ENCODE measurements at places on chromosomes 5 and 9. TPM values are rescaled to one million over a fixed set of nuclear protein-coding genes. Genes with fewer than 3 reads are reported as not detected.
A peak's percentile ranks its signal among the peaks of the same experiment; 100 is the strongest.

- peaks cover 5% of the 10 kb centered on the region for H3K36me3 ChIP-seq
- peak; percentile 52 for DNase-seq
- peak overlapping the region; percentile 42 for H3K4me3 ChIP-seq
- peak overlapping the region; percentile 90 for H3K27ac ChIP-seq
Measured at GRCh38 chr9:131677444-131678180, 62.3 kb downstream of the RAPGEF1 start.

DNA sequence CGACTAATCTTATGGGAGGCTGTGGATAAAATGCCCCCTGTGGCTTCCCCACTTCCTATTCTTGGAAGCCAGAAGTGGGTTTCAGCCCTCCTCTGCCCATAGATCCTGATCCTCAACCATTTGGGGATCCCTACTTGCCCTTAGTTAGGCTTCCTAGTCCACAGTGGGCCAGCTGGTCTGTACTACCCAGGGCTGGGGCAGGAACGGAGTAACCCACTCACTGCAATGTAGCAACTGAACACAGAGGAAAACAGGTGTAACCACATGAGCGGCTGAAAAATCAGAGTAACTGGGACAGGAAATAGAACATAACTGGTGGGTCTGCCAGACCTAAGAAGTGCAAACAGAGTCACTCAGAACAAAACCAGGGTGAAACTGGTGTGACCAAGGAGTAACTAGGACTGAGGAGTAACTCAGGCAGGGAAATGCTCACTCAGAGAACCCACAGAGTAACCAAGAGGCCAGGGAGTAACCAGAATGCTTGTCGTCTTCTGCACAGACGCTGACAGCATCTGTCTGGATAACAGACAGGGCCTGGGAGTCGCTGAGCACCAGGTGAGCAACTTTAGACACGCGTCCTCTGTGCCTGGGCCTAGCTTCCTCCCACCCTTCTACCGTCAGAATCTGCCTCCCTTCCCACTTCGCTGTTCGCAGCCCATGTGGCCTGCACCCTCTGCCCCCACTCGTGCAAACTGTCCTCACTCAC lies 1.0 kb downstream of the AQP3 start:
- peaks cover 6% of the 10 kb centered on the region for H3K36me3 ChIP-seq
- H3K27me3 ChIP-seq = no peaks in the 10 kb centered on the region
- H3K4me1 ChIP-seq = peaks cover 42% of the 10 kb centered on the region
- DNase-seq = no peak
- peak overlapping the region; percentile 47 for H3K27ac ChIP-seq
- H3K4me3 ChIP-seq = peak overlapping the region; percentile 67

Gene PRKACG
- total RNA-seq = not detected

DNA sequence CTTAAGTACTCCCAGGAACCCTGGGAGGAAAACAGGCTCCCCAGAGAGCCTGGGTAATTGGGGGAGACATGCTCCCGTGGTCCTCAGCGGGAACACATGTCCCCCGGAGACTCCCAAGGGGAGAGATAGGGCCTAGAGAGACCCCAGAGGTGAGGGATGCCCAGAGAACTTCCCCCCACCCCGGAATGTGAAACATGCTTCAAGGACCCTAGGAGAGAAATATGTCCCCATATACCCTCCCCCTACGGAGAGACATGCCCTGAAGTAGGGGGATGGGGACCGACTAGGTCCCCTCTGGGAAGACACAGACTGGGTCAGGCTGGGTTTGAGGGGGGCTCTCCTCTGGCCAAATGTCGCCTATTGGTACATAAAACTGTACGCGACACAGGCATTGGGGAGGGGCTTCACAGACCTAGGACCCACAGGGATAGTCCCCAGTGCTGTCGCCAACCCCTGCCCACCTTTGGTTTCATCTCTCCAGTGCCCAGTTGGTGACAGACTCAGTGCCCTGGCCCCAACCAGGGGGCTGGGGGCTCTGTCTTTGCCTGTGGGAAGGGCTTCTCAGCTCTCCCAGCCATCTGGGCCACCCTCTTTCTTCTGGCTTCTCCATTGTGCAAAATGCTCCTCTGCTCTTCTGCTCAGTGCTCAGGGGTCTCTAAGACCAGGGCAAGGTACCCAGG lies 26.9 kb downstream of the PCDH1 start:
- peak overlapping the region; percentile 81 for H3K4me3 ChIP-seq
- no peak for DNase-seq
- H3K4me1 ChIP-seq = peaks cover 10% of the 10 kb centered on the region
- no peaks in the 10 kb centered on the region for H3K36me3 ChIP-seq
- H3K27me3 ChIP-seq = no peaks in the 10 kb centered on the region

DNA sequence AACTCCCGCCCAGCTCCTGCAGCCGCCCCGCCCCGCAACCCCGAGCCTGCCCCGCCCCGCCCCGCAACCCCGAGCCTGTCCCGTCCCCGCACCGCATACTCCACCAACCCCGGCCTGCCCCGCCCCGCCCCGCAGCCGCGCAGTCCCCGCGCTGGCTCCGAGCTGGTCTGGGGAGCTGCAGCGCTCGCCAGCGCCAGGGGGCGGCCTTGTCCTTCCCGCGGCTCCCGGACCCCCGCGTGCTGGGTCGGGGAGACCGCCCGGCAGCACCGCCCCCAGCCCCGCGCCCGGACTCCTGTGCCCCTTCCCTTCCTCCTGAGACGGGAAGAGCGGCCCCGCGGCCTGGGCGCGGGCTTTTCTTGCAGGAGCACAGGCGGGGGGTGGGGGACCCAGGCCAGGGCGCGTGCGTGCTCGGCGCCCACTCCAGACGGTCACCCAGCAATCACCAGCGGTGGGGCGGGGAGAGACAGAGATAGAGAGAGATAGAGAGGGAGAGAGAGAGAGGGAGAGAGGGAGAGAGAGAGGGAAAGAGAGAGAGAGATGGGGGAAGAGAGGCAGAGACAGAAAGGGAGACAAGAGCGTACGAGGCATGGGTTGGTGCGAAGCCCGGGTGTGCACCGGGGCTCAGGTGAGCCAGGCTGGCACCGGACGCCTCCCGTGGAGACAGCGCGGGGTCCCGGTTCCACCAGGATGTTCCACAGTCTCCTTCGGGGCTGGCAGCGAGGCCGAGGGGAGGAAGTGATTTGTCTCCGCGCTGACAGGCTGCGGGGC lies 14.7 kb upstream of the TMEM250 start:
- H3K27me3 ChIP-seq = peaks cover 50% of the 10 kb centered on the region
- no peak for DNase-seq
- H3K4me1 ChIP-seq = no peaks in the 10 kb centered on the region
- H3K4me3 ChIP-seq = no peak overlapping the region
- H3K36me3 ChIP-seq = peaks cover 7% of the 10 kb centered on the region
- no peak overlapping the region for H3K27ac ChIP-seq

DNA sequence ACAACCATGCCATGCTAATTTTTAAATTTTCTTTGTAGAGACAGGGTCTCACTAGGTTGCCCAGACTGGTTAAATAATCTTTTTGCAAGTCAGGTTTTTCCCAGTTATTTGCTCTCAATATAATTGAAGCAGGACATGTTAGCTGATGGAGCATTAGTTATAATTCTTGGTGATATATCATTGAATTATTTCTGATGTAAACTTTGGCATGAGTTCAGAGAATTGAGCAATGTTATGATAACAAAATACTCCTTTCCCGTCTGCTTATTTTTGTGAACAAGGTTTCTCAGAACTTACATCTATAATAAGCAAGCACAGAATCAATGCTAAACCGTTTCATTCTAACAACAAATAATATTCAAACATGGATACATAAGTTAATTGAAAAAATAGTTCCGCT lies 37.8 kb downstream of the BHMT start:
- no peak overlapping the region for H3K4me3 ChIP-seq
- no peaks in the 10 kb centered on the region for H3K27me3 ChIP-seq
- peak; percentile 36 for DNase-seq
- peaks cover 6% of the 10 kb centered on the region for H3K4me1 ChIP-seq
- no peak overlapping the region for H3K27ac ChIP-seq

- peaks cover 88% of the 10 kb centered on the region for H3K36me3 ChIP-seq
- DNase-seq = no peak
- no peak overlapping the region for H3K27ac ChIP-seq
- H3K4me3 ChIP-seq = no peak overlapping the region
Measured at GRCh38 chr5:6750951-6751685, 37.9 kb downstream of the TENT4A start.

Gene HOMER1
- total RNA-seq = 17.2 TPM

- DNase-seq = no peak
- peaks cover 6% of the 10 kb centered on the region for H3K36me3 ChIP-seq
- no peak overlapping the region for H3K27ac ChIP-seq
- no peak overlapping the region for H3K4me3 ChIP-seq
- no peaks in the 10 kb centered on the region for H3K4me1 ChIP-seq
Measured at GRCh38 chr9:4642351-4642750, 19.7 kb upstream of the PLPP6 start.

- no peak for DNase-seq
- H3K27ac ChIP-seq = no peak overlapping the region
- peaks cover 5% of the 10 kb centered on the region for H3K27me3 ChIP-seq
- H3K36me3 ChIP-seq = peaks cover 5% of the 10 kb centered on the region
Measured at GRCh38 chr9:135001526-135001925, 83.8 kb upstream of the FCN1 start.

- no peaks in the 10 kb centered on the region for H3K36me3 ChIP-seq
- no peak overlapping the region for H3K27ac ChIP-seq
Measured at GRCh38 chr9:86918556-86918955, 28.8 kb downstream of the GAS1 start.

Gene PCDHA9
- total RNA-seq = 0.25 TPM

GRCh38 chr5:145737578-145737977 lies 97.6 kb downstream of the PRELID2 start:
- no peaks in the 10 kb centered on the region for H3K36me3 ChIP-seq
- no peak for DNase-seq
- H3K27ac ChIP-seq = no peak overlapping the region
- H3K4me3 ChIP-seq = no peak overlapping the region

Gene GRXCR2
- total RNA-seq = not detected

DNA sequence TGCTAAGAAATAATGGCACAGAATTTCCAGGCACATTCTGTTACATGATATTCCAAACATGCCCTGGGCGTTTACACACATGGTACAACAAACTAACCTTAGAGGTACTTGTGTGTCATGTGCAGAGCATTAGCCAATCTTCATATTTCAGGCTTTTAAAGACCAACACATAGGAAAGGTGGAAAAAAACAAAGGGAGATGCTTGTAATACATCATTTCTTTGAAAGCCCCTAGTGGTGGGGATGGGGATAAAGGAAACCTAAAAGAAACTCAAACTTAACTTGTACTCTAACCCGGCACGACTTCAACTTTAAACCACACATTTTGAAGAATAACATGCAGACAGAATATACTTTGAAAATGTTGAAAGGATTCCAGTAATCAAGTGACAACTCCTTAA lies 133.6 kb downstream of the PTPRD start:
- H3K4me3 ChIP-seq = no peak overlapping the region
- H3K36me3 ChIP-seq = no peaks in the 10 kb centered on the region
- peaks cover 49% of the 10 kb centered on the region for H3K27me3 ChIP-seq
- DNase-seq = peak; percentile 39
- H3K27ac ChIP-seq = no peak overlapping the region

DNA sequence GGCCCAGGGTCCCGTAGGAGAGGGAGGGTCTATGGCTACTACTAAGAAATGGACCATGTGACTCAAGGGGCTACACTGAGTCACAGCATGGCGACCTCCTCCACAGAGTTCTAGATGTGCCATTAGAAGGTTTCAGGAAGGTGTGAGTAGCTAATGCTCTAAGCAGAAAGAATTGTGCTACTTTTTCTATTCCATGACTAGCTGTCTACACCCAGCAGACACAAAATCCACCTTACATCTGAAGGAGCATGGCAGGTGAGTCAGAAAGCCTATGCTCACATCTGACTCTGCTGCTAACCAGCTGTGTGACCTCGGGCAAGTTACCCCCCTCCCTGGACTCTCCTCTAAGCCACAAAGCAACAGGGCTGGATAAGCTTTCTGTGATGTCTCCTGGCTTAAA lies 14.4 kb upstream of the MEIKIN start:
- no peak overlapping the region for H3K4me3 ChIP-seq
- H3K27ac ChIP-seq = no peak overlapping the region
- peaks cover 36% of the 10 kb centered on the region for H3K27me3 ChIP-seq
- H3K36me3 ChIP-seq = no peaks in the 10 kb centered on the region
- H3K4me1 ChIP-seq = no peaks in the 10 kb centered on the region
- DNase-seq = no peak

Gene GARIN3
- not detected for total RNA-seq

- no peak overlapping the region for H3K4me3 ChIP-seq
- no peaks in the 10 kb centered on the region for H3K36me3 ChIP-seq
- no peaks in the 10 kb centered on the region for H3K27me3 ChIP-seq
- no peak overlapping the region for H3K27ac ChIP-seq
- no peak for DNase-seq
Measured at GRCh38 chr5:96459313-96460121, 26.5 kb upstream of the PCSK1 start.

DNA sequence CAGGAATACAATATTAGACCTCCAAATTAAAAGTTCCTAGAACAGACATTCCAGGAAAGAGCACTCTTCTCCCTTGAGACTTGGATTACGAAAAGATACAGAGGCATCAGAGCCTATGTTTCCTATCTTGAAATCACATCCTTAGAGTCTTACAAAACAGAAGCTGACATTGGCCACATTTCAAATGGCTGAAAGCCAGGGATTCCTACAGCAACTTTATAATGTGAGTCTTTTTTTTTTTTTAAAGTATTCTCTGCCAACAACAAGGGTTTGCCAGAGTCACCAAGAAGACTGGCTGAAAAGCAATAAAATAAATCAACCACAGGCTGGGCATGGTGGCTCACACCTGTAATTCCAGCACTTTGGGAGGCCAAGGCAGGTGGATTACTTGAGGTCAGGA lies 63.1 kb downstream of the TRPM6 start:
- H3K27me3 ChIP-seq = no peaks in the 10 kb centered on the region
- no peaks in the 10 kb centered on the region for H3K4me1 ChIP-seq
- no peak overlapping the region for H3K27ac ChIP-seq
- DNase-seq = peak; percentile 97
- no peak overlapping the region for H3K4me3 ChIP-seq
- H3K36me3 ChIP-seq = peaks cover 5% of the 10 kb centered on the region

- H3K4me1 ChIP-seq = peaks cover 40% of the 10 kb centered on the region
- peaks cover 21% of the 10 kb centered on the region for H3K36me3 ChIP-seq
- DNase-seq = no peak
- H3K27ac ChIP-seq = no peak overlapping the region
- H3K4me3 ChIP-seq = no peak overlapping the region
Measured at GRCh38 chr5:140248414-140248813, 54.5 kb downstream of the PFDN1 start.

DNA sequence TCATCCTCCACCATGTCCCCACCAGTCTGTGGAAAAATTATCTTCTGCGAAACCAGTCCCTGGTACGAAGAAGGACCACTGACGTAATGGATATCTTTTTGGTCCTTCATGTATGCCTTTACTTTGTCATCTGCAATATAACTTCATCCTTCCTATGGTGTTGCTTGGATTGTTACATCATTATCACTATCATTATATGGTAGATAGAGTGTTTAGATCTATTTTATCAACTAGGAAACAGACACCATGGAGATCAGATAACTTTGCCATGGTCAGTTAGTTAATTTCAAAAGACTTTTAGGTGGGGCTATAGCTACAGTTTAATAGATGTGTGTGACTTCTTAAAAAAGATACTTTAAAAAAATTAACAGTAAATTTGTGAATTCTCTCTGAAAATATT lies 23.8 kb upstream of the CAMLG start:
- no peak overlapping the region for H3K4me3 ChIP-seq
- H3K27ac ChIP-seq = no peak overlapping the region
- H3K36me3 ChIP-seq = peaks cover 98% of the 10 kb centered on the region
- no peak for DNase-seq
- H3K4me1 ChIP-seq = no peaks in the 10 kb centered on the region

- H3K4me3 ChIP-seq = no peak overlapping the region
- H3K36me3 ChIP-seq = no peaks in the 10 kb centered on the region
- no peaks in the 10 kb centered on the region for H3K27me3 ChIP-seq
- no peak for DNase-seq
- peaks cover 6% of the 10 kb centered on the region for H3K4me1 ChIP-seq
- no peak overlapping the region for H3K27ac ChIP-seq
Measured at GRCh38 chr5:138699482-138699881, 53.7 kb upstream of the CTNNA1 start.
